Amygdala (tissue), 56 donors: ENCODE measurements at places on chromosomes 4 and X.

GRCh38 chrX:107766470-107767150 lies 9.0 kb downstream of the TSC22D3 start:
- DNase-seq = no peak

DNA sequence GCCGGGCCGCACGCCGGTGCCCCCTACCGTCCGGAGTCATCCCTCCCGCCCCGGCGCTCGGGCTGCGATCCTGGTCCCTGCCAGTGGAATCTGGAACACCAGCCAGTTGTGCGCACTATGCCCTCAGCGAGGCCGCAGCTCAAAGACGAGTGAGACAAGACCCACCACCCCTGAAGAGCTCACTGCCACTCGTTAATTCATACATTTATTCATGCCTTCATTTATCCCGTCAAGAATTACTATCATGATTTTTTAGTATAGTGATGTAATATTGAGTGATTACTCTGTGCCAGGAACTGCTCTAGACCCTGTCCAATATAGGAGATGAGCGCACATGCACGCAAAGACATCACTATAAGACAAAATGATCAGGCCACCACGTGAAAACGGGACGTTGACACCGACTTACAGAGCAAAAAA lies 247 bp upstream of the PPA2 start:
- peak; percentile 64 for DNase-seq

GRCh38 chr4:15694431-15694830 lies 8.4 kb upstream of the BST1 start:
- no peak for DNase-seq

- no peak for DNase-seq
Measured at GRCh38 chrX:7109838-7110793, 37.4 kb upstream of the STS start.

DNA sequence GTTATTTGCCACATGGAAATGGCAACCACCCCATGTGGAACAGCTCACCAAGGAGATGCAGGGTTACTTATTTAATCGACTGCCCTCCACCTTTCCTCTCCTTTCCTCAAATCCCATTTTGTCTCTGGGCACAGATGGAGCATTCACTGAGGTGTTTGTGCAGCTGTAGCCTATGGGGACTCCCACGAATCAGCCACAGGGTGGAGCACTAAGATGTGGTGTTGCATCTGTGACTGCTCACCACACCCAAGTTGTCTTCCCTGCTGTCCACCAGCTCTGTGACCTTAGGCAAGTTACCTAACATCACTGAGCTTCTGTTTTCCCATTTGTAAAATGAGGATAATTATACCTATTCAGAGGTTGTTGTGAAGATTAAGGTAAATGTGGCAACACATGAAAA lies 252.4 kb upstream of the CPEB2 start:
- no peak for DNase-seq

GRCh38 chr4:40992472-40993295 lies 221.7 kb downstream of the APBB2 start:
- DNase-seq = no peak

GRCh38 chr4:124389591-124389990 lies 322.9 kb downstream of the ANKRD50 start:
- no peak for DNase-seq

- DNase-seq = no peak
Measured at GRCh38 chrX:11591723-11592346, 73.9 kb downstream of the ARHGAP6 start.

DNA sequence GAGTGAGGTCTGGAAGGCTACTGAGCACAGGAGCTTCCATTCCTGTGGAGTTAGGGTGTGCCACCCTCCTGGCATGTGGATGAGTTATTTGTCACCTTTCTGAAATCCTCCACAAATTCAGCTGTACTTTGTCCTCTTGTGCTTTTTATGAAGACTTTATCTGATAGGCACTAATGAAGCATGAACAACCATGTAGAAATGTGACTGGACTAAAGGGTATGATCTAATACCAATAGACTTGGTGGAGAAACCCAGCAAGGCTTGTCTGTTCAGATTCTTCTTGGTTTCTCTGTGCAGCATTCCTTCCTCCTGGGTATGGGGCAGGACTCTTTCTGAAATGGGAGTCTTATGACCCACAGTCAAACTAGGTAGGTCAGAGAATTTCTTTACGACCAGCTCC lies 9.6 kb downstream of the NBDY start:
- no peak for DNase-seq

DNA sequence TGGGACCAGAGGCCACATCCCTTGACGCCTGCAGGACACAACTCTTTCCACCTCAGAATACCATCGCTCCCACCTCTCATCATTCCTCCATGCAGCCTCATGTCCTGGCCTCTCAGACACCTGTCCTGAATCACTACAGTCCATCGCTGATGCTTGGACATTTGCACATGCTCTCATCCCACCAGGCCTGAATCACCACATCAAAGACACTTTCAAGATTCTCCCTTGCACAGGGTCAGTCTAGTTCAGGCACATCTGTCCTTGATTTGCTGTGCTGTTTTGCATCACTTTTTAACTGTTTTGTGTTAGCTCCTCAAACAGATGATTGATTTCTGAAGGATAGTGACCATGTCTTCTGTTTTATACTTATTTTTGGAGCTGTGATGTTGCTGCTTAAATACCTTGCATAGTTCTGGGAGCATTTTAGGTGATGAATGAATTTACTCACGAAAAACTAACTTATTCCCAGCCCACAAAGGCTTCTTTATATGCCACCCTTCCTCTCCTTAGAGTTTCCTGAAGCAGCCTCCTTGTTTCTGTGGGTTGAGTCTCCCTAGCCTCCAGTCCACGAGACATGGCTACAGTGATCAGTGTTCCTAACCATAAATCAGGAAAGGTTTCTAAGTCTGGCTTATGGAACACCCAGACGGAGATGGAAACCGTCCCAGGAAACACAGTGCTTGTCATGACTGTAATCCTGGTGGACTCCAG lies 2.6 kb downstream of the FAM114A1 start:
- no peak for DNase-seq

DNA sequence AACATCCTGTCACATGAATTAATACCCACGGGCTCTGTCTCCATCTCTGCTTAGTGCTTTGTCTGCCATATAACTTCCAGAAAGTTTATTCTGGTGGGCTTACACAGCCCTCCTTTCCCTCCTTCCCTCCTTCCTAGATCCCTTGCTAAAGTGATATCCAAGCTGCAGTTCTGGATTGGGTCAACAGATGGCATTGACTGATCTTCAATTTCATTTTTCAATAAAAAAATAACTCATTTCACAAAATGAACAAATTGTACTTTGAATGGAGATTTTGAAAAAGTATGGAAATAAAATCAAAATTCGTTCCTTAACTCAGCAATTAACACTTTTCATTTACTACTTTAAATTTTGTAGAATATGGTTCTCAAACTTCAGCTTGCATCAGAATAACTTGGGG lies 94.9 kb downstream of the NXF2 start:
- no peak for DNase-seq

- no peak for DNase-seq
Measured at GRCh38 chr4:83019794-83020494, 9.3 kb upstream of the LIN54 start.

GRCh38 chr4:2472187-2472586 lies 3.3 kb downstream of the RNF4 start:
- no peak for DNase-seq

DNA sequence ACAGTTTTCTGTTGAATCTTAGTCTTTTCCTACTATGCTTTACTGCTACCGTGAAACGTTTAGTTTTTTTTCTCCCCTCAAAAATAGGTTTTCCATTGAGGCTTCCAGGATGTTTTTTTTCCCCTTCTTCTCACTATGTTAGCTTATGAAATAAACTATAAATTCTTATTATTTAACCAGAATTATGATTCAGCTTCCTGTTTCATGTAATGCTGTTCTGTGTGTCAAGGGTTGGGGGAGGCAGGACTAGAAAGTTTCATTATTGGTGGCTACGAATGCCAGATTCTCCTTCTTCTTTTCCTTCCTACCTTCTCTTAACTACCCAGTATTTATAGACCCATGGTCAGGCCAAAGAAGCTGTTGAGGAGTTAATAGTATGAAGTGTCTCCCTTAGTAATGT lies 11.8 kb downstream of the CLCN5 start:
- no peak for DNase-seq

GRCh38 chr4:96974295-96974694 lies 1134.4 kb downstream of the PDHA2 start:
- no peak for DNase-seq
